ENCODE measurements at places on chromosomes 2 and 18.
A peak's percentile ranks its signal among the peaks of the same experiment; 100 is the strongest.

- DNase-seq: no peak
Measured at GRCh38 chr2:160570376-160570775, 76.8 kb upstream of the RBMS1 start.

GRCh38 chr2:69208023-69208595 is 178.9 kb downstream of the GFPT1 start:
- DNase-seq: no peak

DNA sequence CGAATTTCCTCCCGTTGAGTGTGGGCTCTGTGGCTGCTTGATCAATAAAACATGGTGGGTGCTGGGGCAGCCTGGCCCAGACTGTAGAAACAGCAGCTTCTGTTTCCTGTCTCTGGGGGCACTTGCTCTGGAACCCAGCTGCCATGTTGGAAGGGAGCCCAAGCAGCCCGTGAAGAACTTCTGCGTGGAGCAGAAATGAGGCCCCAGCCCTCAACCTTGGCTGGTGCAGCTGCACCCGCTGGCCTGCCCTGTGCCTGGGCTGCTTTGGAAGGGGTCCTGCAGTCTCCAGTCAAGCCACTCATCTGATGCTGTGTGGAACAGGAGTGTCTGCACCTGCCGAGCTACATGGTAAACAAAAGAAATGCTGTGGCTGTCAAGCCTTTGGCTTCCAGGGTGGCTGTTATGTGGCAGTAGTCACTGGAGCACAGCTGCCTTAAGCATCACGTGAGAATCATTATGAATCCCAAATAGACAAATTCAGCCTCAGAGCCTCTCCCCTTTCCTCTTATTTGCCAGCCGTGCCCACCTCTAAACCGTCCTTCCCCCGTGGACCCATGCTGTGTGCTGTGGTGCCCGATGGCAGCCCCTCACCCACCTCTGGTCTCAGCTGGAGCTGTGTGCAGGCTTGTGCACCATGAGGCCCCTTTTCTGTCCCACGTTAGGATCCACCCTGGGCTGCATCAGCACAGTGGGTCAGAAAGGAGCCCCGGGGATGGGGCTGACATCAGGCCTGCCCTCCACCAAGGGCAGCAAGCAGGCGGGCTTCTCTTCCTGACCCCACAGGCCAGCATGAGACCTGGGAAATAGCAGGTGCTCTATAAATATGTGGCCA is 134.0 kb upstream of the HDAC4 start:
- no peak for DNase-seq

DNA sequence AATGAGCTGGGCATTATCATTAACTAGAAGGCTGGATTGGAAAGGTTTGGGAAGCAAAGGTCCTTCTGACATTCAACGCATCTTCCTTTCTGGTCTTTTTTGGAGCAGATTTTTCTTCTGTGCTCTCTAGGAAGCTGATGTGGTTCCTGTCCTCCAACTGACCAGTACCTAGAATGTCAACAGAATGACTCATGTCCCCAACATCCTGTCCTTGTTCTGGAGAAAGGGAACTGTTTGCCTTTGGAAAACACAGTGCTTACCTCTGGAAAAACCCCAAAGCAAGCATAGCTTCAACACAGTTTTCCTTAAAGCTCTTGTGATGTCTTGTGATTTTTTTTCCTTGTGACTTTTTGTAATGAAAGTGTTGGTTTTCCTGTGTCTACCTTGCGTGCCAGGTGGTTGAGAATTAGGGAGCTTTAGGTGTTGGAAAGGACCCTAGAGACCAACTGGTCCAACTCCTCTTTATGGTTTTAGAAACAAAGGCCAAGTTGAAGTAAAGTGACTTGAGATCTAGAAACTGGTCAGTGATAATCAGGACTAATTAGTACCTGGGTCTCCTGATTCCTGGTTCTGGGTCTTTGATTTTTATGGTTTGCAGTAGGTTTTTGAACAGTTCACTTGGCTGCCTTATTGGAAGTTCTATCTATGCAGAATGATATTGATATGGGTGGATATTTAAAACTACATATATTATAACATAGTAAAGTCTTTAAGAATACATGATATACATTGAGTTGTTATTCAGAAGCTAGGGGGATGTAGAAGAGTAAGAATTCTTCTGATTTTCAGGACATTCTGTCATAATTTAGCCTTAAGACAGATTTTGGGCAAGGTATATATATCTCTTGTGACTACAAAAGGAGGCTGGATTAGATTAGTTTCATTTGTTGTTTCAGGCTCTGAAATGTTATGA is 70.5 kb downstream of the FMNL2 start:
- DNase-seq: no peak

GRCh38 chr2:127193164-127193966 is 26.7 kb downstream of the CYP27C1 start:
- no peak for DNase-seq

DNA sequence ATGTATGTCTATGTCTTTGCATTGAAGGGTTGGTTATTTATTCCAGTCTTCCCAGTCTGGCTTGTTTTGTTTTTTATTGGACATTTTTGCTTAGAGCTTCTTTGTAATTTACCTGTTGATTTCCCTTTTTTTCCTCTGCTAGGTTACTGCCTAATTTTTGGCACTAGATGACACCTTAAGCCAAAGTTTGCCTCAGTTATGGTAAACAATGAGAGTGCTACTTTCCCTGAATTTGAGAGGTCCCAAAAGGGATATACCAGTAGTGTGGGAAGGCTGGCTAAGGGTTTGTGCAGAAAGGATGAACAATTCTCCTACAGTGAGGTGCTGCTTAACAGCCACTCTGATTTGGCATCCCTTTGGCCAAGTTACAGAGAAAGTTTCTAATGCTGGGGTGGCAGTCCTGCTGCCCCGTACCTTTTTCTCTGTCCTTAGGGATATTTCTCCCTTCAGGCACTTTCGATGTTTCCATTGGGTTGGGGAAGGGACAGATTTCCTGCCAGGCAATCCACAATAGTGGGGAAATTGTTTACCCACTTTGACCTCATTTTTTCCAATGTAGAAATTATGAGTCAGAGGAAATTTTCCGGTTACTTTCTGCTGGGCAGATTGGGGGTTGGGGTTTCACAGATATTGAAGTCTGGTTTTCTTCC is 354.9 kb downstream of the PTPRM start:
- DNase-seq: no peak

DNA sequence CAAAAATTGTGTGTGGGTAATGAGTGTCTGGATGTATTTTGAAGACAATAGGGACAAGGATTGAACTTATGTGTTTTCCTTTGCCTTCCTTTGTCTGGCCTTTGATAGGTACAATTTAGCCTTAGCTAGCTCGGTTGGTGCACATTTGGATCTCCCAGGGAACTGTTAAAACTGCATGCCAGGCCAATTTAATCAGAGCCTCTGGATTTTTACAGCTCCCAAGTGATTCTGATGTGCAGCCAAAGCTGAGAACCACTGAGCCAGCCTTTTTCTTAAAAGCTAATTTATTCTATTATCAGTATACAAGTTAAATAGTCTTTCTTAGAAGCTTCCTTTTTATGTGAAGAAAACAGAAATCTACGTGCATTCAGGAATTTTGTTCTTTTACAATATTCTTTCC is 25.0 kb downstream of the PLEK start:
- DNase-seq: no peak

DNA sequence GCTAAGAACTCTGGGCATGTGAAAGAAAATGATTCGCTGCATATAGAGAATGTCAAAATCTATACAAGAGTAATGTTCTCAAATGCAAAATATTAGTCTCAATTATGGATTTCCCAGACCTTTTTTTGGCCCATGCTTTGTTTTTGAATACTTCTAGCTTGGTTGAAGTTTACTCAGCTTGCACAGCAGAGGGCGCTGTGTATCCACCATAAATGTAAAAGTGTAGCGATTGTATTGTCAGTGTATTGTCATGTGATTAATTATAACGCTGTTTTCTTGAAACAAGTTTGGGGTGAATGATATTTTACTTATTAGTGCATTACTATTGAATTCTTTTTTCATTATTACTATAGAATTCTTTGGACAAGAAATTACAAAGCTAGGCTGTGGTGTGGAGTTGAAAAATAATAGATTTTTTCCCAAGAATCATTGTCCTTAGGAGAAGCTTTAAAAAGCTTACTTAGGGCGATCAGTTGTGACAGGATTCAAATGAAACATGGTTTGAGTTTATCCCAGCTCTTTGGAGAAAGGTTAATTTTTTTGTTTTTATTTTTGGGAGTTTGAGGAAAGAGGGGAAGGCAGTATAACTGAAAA is 98.3 kb downstream of the PIK3C3 start:
- peak; percentile 31 for DNase-seq

GRCh38 chr2:168727904-168728470 is 74.5 kb upstream of the NOSTRIN start:
- no peak for DNase-seq

DNA sequence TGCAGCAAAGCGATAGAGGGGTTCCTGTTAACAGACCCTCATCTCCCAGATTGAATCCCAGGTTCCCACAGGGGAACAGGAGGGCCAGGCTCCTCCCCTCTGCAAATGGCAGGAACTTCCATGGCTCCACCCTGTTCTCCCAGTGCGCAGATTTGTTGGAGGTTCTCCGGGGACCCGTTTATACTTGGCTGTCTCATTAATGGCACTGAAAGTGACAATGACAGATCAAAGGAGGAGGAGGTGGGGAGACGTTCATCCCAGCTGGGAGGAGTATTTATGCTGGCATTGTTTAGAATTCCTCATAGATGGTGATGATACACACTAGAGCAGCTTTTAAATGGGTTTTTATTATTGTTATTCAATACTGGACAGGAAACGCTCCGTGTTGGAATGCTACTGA is 186.9 kb downstream of the LRP1B start:
- no peak for DNase-seq

GRCh38 chr2:196607073-196607472 is 32.4 kb upstream of the CCDC150 start:
- DNase-seq: no peak

DNA sequence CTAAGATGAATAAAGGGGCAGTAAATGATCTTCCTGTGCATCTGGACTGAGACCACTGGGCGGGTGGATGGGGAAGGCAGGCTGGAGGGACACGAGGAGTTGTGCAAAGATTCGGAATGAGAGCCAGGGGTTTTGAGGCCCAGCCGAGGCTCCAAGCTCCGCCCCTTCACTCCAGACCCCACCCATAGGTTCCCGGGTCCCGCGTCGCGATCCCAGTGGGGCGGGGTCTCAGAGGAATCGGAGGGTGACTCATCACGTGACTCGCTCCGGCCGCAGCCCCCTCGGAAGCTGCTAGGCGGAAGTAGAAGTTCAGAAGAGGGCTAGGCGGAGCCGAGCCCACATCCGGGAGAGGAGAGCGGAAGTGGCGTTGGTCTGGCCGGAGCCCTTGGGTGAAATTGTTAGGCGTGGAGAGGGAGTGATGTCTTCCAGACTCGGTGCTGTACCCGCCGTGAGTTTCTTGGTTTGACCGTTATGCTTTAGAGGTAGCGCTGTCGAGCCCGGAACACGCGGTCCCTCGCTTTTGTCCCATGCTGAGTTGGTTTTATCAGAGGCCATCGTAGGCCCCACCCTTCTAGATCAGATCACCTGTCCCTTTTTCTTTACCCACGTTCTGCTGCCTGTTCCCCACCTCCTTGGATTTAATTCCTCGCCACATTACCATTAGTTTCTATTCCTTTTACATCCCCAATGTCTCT is at the start of gene ZNF512:
Gene ZNF512 (plus strand): TSS at position 348 of the 695 bp plus-strand sequence. CDS start 71 bp downstream, at position 419.
- peak; percentile 89 for DNase-seq

Measured in left colon (tissue), 2 donors.